ENCODE measurements at places on chromosomes 5 and 9.

GRCh38 chr9:72013292-72013760 is 47.1 kb downstream of the C9orf57 start:
- DNase-seq = peak; percentile 2

DNA sequence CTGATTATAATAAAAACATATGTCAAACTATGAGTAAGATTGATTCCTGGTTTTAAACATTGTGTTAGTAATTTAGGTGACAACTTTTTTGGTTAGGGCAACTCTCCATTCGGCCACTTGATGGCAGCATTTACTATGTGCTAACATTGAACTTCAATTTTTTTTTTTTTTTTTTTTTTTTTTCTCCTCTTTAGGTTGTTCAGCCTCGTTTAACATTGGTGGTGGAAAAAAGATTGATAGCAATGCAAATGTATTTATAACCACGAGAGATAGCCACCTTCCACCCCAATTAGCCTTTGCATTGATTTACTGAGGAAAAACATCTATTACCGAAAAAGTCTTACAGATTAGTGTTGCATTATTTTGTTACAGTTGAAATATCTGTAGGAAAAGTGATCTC is 159.1 kb downstream of the CSNK1G3 start:
- no peak for DNase-seq

DNA sequence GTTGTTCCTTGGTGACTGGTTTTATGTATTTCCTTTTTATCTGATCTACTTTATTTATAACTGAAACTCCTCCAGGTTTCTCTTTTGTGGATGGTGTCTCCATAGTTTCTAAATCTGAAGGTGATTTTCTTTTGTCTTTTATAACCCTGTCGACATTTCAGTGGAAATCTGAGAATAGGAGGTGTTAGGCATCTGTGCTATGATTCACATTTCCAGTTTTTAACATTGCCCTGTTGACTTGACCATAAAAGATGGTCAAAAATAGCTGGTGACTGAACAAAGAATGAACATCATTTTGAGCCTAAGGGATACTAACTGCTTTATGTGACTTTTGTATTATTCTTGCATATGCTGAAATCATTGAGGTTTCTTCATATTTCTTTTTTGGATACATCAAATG is 190.5 kb downstream of the PCSK1 start:
- DNase-seq = no peak

DNA sequence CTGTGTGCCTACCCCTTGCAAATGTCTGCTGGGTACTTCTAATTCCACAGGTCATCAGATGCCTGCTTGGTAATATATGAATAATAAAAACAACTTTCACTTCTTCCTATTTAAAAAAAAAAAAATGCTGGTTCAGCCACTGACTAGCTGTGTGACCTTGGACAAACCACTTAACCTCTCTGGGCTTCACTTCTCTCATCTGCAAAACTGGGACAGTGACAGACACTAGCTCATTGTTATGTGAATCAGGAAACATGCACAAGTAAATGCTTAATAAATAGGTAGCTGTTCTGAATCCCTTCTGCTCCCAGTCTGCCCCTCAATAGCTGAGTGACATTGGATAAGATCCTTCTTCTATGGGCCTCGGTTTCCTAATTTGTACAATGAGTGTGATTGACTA is 62.6 kb upstream of the HAND1 start:
- DNase-seq = no peak

DNA sequence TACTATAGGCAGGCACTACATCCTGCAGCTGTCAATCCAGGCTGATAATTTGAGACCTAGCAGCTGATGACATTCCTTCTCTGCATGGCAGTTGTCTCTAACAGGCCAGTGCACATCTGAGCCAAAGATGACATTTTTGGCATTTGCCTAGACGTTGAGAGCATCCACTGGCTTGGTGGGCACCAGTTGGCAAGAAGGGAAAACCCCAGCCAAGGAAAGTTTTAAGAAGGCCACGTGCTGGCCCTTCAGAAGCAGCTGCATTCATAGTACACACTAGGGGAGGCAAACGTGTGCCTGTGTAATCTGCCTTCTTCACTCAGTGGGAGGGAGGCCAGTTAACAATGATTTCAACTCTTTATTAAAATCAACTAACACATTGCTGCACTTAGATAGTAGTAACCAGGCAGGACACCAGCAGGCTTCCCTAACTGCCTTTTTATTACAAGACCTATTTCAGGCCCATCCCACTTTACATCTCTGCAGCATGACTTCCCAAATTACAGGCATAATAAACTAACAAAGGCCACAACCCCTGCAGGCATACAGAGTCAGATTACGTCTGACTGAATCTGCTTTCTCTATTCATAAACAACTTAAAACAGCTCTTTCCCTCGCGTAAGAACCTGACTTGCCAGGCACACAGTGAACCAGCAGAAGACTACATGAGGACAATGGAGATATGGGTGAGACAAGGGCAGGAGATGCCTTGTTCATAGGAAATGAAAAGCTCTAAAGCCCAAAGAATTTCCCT is 576.3 kb downstream of the PDE4D start:
- DNase-seq = no peak

DNA sequence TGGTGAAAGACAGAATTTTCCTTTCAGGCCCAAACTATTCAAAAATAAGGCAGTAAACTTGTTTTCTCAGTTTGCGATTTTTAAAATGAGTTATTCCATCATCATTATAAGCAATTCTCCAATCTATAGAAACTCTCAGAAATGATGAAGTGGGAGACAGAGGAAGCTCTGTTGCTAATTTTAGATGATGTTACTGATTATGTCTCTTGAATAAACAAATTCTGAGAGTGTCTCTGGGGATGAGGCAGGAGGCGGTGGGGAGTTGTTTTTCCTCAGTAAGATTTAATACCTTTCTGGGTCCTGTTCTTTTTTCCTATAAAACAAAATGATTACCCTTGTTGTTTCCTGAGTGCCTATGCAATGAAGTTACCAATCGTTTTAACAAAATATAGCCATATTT is 43.9 kb upstream of the TEX48 start:
- no peak for DNase-seq
